Stimulated activated CD8-positive, alpha-beta memory T cell treated with anti-CD3 and anti-CD28 coated beads, Interleukin-4, amount 100 ng/mL, for 24 hours (primary cell): ENCODE measurements at places on chromosomes 1 and 21.

GRCh38 chr1:68375919-68376318 lies 73.8 kb downstream of the RPE65 start:
- DNase-seq = no peak

- DNase-seq = no peak
These were observed 24.1 kb downstream of the COL11A1 start for GRCh38 chr1:103084181-103084580.

DNA sequence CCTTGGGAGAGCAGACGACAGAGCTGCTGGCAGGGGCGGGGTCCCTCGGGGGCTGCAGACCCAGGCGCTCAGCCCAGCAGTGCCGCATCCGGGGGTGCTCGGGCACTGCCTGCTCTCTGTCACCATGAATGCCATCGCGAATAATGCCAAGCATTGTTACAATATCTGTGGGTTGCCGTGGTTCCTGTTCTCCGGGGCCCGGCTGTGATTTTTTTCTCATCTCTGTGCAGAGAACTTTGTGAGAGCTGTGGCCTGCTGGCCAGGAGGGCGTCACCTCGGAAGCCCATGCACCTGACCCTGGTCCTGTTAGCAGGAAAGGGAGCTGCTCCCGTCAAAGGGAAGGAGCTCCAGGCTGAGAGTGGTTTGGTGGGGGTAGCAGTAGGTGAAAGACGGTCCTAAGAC lies 70.4 kb downstream of the PRDM16 start:
- no peak for DNase-seq

GRCh38 chr1:165695031-165695430 lies 3.3 kb downstream of the ALDH9A1 start:
- DNase-seq = no peak

GRCh38 chr1:101645810-101646209 lies 350.9 kb downstream of the OLFM3 start:
- DNase-seq = no peak

DNA sequence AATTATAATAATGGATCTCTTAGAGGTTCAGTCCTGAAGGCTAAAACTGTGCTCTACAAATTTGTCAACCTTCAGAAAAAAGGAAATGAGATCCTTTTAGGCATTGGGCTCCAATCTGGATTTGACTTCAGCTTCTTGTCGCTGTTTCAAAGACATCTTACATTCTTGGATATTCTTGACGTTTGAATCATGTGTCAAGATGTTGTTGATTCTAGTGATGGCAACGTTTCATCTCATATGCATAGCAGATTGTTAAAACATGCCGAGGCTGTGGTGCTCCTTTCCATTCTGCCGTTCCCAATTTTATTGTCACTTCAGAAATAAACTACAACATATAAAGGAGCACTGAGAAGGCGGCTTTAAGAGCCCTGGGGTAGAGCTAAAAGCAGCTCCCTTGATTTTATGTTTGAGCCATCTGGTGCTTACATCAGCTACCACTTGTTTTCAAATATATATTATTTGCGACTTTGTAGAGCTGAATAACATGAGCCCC lies 467.6 kb upstream of the ZRANB2 start:
- DNase-seq = no peak

- DNase-seq = no peak
These were observed 289.5 kb upstream of the SGIP1 start for GRCh38 chr1:66244429-66244828.

- peak; percentile 72 for DNase-seq
These were observed 39.6 kb upstream of the LBR start for GRCh38 chr1:225467193-225468020.

- DNase-seq = no peak
These were observed 6.3 kb upstream of the CAMSAP2 start for GRCh38 chr1:200732438-200732837.

- no peak for DNase-seq
These were observed 53.5 kb downstream of the FAAP20 start for GRCh38 chr1:2141025-2141424.

DNA sequence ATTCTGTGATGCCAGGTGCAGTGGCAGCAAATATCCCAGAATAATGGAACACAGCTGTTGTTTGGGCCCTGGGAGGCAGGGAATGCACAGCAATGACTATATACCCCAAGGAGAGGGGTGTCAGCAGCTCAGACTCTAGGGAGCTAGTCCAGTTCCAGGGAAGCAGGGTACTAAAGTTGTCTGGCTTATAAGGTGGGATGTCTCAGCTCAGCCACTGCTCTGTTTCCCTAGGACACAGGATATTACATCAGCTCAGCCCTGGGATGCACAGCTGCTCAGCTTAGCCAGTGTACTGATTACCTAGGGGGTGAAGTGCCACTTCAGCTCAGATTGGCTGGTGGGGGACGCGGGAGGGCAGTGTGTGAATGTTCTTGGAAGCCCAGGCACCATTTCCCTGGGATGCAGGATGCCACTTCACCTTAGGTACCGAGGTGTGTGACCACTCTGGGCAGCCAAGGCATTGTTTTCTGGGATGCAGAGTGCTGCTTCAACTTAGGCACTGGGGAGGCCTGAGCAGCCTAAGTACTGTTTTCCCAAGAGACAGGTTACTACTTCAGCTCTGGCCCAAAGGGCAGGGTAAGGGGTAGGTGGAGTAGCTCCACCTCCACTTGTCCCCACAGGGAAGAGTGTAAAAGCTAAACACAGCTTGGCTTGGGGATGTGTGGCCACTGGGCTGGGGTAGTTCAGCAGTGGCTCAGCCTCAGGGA lies 59.4 kb downstream of the DIPK1A start:
- DNase-seq = no peak

- DNase-seq = no peak
These were observed 59.0 kb downstream of the NFASC start for GRCh38 chr1:204929487-204930154.

DNA sequence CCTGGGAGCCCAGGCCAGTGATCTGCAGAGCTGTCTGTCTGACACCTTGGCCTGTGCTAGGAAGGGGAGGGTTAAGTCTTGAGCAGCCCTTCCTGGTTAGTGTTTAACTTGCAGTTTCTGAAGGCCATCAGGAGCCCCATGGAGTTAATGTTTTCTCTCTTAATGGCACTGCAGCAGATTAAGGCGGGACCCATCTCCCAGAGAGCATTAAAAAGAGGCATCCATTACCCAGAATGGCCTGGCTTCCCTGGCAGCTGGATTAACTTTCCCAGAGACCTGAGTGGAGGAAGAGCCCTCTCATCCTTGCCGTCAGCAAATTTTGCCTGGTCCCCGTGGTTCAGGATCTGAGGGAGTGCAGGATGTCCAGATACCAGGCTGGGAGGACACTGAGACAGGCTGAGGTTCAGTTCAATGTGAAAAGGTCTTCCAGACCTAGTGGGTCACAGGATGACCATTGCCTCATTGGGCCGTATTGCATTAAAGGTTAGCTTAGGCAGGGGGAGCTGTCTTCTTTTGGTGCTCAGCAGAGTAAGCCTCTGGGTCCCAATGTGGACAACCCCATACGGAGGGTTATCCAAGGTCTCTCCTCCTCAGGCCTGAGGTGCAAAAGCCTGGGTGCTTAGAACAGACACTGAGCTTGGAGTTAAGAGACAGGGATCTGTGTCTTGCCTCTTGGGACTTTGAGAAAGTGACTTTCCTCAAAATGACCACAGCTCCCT lies 522.6 kb downstream of the PTPRU start:
- DNase-seq = no peak

GRCh38 chr1:231885209-231885854 lies 258.7 kb downstream of the DISC1 start:
- no peak for DNase-seq

- DNase-seq = no peak
These were observed 163.3 kb downstream of the ETS2 start for GRCh38 chr21:38968887-38969543.

GRCh38 chr1:203669739-203670138 lies 43.1 kb downstream of the ATP2B4 start:
- DNase-seq = no peak

DNA sequence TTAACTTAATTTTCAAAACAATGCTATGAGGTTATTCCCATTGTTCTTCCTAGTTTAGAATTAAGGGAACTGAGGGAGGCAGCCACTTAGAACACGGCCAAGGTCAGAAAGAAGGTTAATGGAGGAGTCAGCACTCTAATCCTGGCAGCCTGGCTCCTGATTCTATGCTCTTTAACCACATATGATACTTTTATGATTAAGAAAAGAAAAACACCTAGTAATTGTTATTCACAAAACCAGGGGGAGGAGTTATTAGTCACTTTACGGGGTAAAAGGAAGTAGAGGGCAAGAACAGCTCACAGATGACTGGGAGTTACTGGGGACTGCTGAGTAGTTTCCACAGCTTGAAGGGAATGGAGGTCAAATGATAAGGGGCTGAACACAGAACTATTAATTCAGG lies 38.6 kb downstream of the GADD45A start:
- DNase-seq = no peak

DNA sequence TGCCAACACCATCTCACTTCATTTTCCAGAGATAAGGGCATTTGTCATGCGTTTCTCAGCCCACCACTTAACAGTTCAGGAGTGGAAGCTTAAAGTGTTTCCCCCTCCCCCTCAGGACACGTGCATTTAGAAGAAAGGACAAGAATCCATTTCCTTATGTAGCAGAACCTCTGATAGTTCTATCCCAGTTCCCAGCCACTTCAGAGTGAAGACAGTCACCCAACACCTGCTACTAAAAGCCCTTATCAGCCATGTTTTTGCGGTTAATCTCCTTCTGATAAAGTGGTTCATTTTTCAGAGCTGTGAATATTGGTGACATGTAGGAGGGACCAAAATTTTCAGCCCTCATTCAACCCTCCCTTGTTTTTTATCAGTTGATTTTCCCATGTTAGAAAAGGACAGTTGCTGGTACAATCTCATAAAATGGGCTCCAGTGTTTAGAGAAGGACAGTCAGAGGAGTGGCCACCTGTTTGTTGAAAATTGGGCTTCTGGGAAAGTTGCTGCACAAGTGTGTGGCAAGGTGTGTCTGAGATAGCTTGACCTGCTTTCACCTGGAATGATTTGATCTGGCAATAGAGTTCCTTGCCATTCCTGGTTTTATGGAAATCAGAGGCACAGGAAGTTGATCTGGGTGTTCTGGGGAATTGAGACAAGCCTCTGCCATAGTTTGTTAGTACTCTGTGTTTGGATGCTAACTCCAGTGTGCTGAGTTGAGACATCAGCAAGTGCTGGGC lies 114.0 kb downstream of the PPP1R12B start:
- DNase-seq = no peak

GRCh38 chr1:51445351-51446090 lies 73.5 kb downstream of the EPS15 start:
- no peak for DNase-seq

DNA sequence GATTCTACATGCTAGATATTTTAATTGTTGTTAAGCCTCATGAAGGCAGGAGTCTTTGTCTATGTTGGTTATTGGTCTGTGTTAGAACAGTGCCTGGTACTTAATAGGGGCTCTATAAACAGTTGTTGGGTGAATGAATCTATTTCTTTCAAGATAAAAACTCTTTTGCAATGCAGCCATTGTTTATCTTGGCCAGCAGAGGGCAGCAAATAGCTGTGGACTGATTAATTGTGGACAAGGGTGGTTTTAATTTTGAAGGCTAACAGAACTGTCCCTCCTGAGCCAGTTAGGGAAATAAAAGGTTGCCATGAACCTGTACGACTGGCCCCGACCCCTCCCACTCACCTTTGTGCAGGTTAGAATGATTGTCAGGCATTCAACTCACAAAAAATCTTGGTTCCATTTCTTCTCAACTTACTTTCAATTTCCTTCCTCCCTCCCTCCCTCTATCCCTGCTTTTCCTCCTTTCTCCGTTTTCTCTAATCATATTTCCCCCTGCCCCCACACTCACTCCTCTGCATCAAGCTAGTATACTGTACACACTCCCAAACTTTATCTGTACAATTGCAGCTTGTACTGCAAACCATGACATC lies 66.3 kb upstream of the DIRAS3 start:
- DNase-seq = peak; percentile 4

- no peak for DNase-seq
These were observed 347.1 kb downstream of the AJAP1 start for GRCh38 chr1:5001466-5001865.

DNA sequence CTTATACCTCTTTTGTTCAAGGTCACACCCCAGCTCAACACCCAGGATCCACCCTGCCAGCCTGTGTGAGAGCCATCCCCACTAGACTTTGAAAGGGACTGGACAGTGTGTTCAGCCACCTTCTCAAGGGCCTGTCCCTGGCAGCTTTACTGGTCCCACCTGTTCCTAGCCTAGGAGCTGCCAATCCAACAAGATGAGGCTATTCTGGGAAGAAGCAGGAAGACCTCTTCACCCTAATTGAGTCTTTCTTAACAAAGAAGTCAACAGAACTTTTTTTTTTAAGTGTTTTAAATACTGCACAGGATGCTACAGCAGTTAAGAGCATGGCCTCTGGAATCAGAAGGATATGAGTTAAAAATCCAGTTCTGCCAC lies 95.8 kb upstream of the HOOK1 start:
- DNase-seq = no peak

DNA sequence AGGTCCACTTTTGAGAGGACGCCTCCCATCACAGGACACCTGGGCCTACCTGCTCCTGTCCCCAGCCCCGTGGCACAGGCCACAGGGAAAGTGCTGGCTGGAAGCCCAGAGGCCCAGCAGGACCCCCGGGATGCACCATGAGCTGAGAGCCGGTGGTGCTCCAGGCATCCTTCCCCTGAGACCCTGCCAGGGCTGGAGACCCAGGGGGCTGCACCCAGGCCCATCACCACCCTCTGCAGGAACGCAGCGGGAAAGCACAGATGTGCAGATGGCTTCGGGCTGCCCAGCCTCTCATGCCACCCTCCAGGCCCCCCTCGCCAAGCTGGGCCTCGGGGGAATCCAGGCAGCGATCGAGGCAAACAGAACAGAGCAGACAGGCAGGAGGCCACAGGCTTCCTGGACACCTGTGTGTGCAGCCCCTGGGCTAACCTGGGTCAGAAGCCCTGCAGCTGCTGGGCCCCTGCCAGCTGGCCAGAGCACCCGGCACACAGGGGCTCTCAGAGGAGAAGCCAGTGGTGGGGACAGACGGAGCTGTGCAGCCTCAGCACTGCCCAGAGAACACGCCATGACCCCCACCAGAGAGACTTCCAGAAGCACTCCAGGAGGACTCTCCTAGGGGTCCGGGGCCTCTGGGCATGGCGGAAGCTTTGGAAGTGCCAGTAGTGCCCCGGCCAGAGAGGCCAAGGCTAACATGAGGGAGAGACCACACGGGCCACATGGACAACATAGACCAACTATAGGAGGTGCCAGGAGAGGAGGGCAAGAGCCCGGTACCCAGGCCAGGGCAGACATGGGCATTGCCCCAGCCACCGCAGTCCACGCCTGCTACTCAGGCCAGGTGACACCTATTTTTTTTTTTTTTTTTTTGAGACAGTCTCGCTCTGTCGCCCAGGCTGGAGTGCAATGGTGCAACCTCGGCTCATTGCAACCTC lies 71.4 kb downstream of the ARHGEF16 start:
- no peak for DNase-seq

DNA sequence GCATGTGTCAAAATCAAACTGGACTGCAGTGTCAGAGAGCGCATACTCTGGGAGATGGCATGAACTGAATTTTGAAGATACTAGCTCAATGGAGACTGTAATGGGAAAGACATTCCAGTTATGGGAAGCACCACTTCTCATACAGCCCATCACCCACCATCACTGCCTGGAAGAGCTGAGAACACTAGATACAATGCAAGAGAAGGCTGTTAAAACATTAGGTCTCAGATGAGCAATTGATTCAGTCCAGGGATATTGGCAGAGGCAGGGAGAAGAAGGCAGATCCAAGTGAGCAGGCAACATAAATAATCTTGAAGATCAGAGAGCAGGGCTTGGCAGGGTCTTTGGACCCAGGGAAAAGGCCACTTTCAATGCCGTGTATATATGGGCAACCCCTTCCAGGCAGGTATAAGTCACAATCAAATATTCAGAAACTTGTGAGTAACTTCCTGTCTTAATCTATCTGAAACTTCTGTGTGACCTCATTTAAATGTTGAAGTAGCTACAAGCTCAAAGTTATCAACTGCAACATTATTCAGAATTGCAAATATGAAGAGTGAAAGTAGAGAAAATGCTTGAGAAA lies 290.3 kb upstream of the SGIP1 start:
- DNase-seq = no peak
